G401 (cell line): ENCODE measurements at places on chromosomes 16 and 17.

DNA sequence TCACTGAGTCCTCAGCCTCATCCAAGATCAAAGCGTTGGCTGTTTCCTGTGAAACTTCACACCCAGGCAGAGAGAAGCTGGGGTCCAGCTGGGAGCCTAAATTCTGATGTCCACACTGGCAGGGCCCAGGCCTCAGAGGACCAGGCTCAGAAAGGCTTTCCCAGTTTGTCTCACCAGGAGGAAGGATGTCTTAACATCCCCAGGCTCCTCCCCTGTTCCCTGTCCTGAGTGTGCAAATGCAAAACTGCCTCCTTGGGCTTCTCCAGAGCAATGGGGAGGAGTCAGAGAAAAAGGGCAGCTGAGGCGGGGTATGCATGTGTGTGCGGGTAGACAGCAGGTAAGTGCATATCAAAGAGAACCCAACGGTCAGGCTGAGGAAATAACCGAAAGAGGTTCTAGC is 45.7 kb downstream of the CUEDC1 start:
- DNase-seq = no peak

GRCh38 chr17:77959926-77960521 is 1.5 kb downstream of the TNRC6C start:
- peak; percentile 60 for DNase-seq

GRCh38 chr17:73431401-73432205 is 119.8 kb upstream of the CDC42EP4 start:
- no peak for DNase-seq

DNA sequence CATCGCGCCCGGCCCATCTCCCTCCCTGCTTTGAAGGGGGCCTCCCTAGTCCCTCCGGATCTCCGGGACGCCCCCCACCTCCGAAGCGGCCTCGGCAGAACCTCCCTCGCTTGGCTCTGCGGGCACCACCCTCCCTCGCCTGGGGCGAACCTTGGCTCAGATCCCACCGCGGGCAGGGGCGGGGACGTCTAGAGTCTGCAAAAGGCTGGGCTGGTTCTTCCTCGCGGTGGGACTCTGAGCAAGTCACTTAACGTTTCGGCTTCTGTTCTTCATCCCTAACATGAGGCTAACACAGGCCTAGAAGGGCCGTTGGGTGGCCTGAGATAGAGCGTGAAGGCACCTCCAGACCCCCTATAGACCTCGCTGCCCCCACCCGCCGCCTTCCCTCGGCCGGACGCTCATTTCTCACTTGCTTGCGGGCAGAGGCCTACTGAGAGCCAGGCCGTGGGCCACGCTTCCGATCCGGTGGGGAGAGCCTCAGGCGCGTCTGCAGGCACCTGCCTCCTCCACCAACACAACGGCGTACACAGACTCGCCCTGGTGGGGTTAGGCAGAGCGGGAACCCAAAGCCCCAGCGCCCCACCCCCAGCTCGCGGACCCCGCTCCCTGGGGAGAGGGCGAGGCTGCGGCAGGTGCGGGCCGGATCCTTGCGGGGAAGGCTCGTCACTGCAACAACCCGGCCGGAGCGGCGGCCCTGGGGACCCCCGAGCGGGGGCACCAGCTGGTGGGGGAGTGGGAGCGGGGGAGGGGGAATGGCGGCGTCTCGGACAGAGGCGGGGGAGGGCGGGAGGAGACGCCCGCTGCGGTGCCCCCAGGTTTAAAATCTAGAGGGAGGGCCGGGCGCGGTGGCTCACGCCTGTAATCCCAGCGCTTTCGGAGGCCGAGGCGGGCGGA is 5.4 kb downstream of the MYO1C start:
- DNase-seq = peak; percentile 41

DNA sequence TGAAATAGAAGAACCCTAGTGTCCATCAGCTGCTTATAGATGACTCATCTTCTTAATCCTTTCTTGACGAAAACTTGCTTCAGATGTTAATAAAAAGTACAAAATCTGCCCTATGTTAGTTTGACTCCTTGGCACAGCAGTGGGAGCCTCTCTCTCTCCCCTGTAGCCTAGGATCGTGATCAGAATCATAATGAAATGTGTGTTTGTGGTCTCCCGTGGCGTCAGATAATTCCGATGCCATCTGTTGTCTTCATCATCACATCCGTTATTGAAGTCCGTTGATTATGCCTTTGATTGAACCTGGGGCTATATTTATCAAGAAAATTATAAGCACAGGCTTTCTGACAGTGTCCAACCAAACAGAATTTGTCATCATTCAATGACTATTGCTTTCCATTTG is 102.5 kb downstream of the BMERB1 start:
- DNase-seq = peak; percentile 45

GRCh38 chr16:14635395-14636165 is 2.8 kb downstream of the BFAR start:
- DNase-seq = no peak

DNA sequence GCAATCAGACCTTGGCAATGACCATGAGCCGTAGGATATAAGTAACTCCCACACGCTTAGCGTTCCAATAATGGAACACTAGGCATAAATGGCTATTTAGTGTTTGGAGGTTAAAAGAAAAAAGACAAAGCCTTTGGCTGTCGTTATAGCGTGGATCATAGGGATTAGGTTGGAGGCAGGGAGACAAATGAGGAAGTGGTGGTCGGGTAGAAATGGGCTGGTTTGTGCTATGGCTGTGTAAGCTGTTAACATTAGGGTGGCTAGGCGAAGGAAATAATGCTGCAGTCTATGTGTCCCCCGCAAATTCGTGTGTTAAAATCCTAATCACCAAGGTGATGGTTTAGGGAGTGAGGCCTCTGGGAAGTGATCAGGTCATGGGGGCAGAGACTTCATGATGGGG is 120.4 kb upstream of the IRX6 start:
- DNase-seq = no peak

- DNase-seq = peak; percentile 38
Observed at GRCh38 chr16:1654505-1655268, 23.4 kb upstream of the JPT2 start.

- DNase-seq = no peak
Observed at GRCh38 chr17:50541402-50541715, 5.6 kb upstream of the SPATA20 start.

DNA sequence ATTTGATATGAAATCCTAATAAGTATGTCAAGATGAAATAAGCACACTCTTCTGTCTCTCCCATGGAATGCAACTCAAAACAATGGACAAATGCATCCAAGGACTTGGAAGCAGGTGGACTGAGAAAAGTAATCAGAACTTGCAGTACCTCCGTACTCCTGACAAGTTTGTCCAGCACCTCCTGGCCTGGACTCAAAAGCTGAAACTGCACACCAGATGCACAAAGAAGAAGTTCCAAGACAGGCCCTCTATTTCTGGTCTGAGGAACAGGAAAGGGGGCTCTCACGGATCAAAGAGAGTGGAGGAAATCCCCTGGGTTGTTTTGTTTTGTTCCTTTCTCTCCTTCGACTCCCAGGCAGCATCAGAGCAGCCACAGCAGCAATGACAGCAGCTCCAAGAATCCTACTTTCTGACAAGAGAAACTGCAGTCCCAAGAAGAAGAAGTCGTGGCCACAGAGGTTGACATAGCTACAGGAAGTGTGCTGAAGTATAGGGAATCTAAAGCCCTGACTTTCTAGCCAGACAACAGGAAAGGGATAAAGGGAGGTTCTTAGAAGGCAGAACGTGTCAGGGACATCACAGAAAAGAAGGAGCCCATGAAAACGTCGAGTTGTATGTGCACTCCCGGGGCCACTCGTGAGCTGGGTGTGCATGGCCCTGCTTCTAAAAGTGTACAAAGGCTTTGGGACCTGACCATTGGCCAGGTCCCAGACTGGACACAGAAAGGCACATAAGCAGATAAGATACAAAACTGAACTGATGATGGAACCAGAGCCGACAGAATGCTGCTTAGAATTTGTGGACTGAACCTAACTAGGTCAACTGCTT is 29.3 kb downstream of the AKAP10 start:
- DNase-seq = no peak

DNA sequence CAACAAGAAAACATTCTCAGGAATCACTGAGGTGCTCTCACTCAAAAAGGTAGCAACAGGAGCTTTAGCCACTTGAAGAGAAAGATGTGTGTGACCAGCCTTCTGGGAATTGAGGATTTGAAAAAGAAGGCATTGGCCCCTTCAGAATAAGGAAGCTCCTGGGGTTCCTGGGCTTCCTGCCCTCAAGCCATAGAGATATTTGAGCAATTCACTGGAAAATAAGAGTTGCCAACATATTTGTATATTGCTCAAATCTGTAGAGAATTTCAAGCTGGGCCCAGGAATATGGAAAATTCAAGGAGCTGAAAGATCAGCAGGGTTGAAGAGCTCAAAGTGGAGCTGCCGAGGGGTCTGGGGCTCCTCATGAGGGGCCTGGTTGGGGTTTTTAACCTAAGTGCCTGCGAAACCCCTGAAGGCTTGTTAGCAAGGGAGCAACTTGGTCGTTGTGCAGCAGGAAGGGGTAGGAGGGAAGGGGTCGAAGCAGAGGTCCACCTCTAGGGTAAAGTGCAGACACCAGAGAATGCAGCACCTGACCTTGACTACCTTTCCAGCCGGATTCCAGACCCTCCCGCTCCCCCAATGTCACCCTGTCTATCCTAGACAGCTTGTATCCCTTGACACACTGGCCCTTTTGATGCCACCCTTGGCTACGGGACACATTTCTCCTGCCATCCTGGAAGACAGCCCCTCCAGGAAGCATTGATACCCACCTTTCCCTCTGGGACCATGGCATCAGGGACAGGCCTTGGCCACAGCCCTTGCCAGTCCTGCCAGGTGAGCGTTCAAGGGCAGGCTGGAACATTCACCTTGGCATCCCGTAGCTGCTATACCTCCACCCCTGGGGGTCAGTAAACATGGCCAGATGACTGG is 67.6 kb upstream of the SREBF1 start:
- no peak for DNase-seq

GRCh38 chr17:66826856-66827255 is 8.1 kb upstream of the CACNG5 start:
- no peak for DNase-seq

GRCh38 chr17:1786708-1787107 is 24.8 kb downstream of the SERPINF1 start:
- DNase-seq = no peak

DNA sequence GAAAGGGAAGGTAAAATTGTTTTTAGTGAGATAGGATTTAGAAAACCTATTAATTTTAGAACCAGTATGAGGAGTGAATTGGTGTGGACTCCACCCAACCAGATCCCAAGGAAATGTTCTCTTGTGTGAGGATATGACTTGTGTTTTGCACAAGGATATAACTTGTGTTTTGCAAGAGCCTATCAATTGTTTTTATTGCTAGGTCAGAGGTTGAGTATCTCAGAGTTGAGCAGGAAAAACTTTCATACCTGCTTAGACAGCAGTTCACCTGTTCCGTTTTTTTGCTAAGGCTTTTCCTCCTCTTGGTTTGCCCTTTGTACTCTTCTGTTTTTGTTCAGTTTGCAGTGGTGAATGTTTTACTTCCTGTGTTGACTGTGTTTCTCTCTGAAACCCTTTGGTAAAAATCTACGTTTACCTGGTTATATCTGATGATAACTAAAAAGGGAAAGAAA is 5.1 kb downstream of the NBR1 start:
- DNase-seq = no peak

DNA sequence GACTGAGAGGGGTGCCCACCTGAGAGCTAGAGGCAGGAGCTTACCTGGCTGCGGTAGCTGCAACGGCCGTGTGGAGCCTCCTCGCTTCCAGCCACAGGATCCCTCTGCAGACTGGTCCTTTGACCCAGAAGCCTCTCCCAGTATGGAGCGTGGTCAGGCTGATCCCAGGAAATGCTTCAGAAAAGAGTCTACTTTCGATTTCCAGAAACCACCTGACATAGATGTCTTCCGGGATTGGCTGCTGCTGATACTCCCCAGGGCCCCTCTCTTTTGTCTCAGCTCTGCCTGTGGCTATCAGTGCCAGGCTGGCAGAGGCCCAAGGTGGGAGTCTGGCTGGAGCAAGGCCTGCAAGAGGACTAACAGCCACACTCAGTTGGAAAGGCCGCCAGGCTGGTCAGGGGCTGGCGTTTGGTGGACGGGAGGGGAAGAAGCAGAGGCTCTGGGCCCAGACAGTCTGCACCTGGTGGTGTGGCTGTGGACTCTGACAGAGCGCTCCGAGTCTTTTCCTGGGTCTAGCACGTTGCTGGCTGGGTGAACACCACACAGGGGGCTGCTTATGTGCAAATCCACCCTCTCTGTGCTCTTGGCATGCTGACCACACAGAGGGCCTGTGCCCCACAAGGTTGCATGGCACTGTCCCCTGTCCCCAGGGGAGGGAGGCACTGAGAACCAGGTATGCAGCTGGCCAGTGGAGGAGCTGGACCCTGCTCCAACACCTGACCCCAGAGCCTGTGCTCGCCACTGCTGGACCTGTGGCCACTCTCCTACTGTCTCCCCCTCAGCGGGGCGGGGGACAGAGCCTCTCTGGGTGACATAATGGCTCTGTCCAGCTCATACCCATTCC is at the start of gene LGALS3BP:
LGALS3BP (minus strand) TSS at position 144 of the 844 bp plus-strand sequence. CDS start 2,732 bp downstream, outside the sequence.
- peak; percentile 76 for DNase-seq

DNA sequence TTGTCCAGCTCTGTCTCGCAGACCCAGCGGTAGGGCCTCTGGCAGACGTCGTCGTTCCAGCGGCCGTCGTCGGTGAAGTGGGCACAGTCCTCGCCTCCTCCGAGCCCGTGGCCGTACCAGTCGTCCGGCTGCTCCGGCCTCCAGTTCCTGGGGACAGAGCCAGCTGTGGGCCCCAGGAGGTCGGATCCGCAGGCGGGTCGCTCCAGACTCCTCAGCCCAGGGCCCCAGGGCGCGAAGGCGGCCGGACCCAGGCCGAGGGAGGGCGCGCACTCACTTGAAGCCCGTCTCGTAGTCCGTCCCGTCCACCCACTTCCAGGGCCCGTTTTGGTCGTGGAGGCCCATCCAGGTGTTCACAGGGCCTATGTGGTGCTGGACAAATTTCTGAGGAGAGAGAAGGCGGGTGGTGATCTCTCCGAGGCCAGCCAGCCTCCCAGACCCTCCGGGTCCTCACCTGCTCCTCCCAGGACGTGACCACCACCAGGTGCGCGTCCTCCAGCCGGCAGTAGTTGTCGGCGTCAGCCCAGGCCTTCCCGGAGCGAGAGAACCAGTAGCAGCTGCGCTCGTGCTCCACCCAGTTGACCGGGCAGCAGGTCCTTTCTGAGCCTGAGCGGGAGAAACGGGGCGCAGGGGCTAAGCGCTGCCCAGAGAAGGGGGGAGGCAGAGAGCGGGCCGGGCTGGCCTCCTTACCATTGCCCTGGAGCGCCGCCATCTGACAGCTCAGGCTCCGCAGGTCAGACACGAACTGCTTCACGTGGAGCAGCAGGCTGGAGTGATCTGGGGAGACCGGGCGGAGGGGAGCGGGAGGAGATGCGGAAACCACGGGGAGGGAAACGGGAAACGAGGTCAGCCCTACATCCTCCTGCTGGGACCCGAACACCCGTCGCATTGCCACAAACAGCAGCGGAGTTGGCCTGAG is 5.2 kb downstream of the ASGR1 start:
- DNase-seq = peak; percentile 84

- no peak for DNase-seq
Observed at GRCh38 chr16:57637965-57638364, 9.5 kb downstream of the ADGRG1 start.

- DNase-seq = no peak
Observed at GRCh38 chr17:19000531-19001325, 3.8 kb downstream of the FAM83G start.
